ENCODE measurements at places on chromosomes 2 and 18. TPM values are rescaled to one million over a fixed set of nuclear protein-coding genes. Genes with fewer than 3 reads are reported as not detected.

Gene PAIP2B
- 2.0 TPM for total RNA-seq

- peak; percentile 31 for DNase-seq
Observed at GRCh38 chr18:3998698-3999333, 456.3 kb downstream of the DLGAP1 start.

DNA sequence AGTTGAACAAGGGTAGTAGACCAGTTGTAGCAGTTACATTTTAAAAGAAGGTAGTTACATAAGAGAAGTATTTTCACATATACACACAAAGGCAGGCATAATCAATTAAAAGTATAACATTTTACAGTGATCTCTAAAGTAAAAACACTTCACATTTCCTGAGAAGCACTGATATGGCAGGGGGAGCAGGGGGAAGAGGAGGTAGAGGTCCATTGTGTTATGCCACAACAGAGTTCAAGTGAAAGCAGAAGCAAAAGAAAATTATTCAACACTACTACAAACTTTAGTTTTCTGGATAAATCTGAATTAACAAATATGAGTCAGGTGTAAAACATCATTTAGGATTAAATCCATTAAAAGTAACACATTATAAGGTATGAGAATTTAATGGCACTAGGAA is 38.4 kb downstream of the ROCK1 start:
- DNase-seq: no peak

- no peak for DNase-seq
Observed at GRCh38 chr2:198102856-198103255, 298.5 kb downstream of the PLCL1 start.

Gene SRD5A2
- total RNA-seq: not detected

Gene PTPN4
- total RNA-seq: 48.7 TPM

Gene SERPINB11
- total RNA-seq: not detected

- peak; percentile 98 for DNase-seq
Observed at GRCh38 chr2:65367524-65367923, 64.9 kb downstream of the SPRED2 start.

GRCh38 chr2:227413371-227413770 is 25.6 kb upstream of the SCYGR1 start:
- no peak for DNase-seq

- no peak for DNase-seq
Observed at GRCh38 chr2:95354469-95354901, 48.0 kb upstream of the FAHD2A start.

Gene BOLL
- not detected for total RNA-seq

Gene AKAIN1
- total RNA-seq: not detected

DNA sequence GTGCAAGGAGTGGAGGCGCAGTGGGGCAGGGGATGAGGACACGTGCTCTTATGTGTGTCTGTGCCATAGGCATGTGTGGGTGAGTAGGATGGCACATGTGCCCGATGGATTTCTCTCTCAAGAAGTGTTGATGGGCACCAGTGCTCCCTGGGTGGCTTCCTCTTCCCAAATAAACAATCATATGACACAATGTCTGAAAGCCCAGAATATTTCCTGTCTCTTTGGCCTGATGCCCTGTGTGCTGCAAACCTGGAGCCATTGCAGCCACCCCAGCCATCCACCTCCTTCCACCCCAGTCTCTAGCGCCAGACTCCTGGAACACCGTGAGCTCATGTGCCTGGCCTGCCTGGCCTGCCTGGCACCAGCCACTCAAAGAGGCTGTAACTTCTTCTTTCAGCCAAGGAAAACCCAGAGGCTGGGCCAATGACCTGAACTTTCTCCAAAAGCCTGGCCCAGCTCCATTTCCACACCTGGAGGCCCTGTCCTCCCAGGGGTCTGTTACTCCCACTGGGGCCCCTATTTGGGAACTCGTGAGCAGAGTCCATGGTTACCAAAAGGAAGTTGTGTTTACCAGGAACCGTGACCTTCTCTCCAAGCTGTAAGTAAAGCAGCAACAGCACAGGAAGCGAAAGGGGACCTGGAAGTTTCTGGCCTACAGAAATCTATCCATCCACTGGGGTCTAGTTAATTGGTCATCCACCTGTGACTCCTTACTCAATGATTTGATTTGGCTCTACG is 9.5 kb upstream of the ZBTB7C start:
- no peak for DNase-seq

DNA sequence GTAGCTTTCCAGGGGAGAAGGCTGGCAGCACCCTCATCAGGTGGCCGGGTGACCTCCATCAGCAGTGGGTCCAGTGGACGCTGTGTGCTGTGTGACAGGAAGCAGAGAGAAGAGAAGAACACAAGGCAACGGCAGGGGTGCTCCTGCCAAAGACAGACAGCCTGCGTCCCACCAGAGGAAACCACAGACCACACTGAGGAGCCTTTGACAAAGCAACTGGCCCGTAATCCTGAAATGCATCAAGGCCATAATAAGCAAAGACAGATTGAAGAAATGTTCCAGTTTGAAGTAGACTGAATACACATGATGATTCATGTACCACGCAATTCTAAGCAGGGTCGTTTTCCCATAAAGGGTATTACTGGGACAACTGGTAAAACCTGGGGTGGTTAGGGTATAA is 172.4 kb downstream of the FBXO15 start:
- no peak for DNase-seq

Gene DNAH7
- total RNA-seq: 1.0 TPM

Gene CRIM1
- 387 TPM for total RNA-seq

GRCh38 chr2:140880573-140880972 is 1250.2 kb downstream of the LRP1B start:
- DNase-seq: no peak

Gene CCDC148
- total RNA-seq: 2.1 TPM

- no peak for DNase-seq
Observed at GRCh38 chr2:186592137-186592875, 2.5 kb downstream of the ITGAV start.

DNA sequence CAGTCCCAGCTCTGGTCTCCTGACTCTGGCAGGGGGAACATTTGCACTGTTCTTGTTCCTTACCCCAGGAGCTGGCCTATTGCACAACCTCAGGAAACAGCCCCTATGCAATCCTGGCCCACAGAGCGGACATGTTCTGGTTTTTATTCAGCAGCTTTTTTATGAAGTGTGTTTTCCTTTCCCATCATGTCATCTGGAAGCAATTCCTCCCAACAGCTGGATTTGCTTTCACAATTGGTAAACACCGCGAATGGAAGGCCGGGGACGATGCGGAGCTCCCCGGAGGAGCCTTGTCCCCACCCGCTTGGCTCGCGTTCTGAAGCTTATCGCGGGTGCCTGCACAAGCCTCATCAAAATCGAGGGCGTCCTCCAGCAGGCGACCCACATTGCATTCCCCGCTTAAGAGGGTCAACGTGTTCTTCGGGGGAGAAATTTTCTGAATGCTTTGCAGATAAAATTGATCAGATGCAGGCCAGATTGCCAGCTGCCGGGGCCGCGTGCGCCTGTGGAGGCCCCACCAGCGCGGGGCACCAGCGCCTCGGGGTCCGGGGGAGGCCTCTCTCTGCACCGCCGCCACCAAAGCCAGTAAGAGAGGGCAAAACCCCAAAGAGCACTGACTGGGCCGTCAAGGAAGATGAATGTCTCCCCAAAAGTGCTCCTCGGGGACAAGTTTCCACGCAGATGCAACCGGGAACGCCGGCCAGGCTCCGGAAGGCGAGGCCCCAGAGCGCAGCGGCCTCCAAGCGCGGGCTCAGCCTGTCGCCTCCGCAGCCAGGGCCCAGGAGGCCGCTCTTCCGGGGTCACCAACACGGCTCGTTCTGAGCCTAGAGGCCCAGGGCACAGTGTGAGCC is 60.3 kb upstream of the SP3 start:
- no peak for DNase-seq

DNA sequence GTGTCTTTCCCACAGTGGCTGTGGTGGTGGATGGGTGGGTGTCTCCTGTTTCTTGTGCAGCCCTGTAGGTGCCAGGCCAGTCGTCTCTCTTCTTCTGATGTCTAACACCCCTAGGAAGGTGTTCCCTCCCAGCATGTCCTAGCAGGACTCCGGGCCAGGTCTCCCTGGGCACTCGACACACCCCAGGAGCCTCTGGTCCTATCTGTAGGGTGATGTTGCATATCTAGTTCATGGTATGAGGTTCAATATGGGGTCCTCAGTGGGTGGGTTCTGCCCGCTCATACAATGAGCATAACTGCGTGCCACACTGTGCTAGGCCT is 14.4 kb downstream of the NGEF start:
- DNase-seq: no peak

Gene UGT1A1
- total RNA-seq: 0.17 TPM

Gene MATN3
- total RNA-seq: 4.8 TPM

DNA sequence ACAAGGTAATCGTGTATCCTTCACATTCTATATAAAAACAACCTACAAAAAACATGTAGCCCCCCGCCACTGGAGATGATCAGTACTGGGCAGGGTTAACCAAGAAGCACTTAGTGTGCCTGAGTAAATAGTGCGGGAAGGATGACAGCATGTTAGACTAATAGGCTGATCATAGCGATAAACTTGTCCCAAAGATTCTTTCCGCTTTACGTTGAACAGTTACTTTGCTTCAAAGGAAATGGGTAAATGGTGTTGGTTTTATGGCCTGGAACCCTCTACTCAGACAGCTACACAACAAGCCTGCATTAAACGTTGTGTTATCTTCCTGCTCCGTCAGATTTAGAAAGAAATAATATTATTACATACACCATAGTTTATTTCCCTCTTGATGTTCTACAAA is 67.7 kb downstream of the CTAGE1 start:
- DNase-seq: no peak

DNA sequence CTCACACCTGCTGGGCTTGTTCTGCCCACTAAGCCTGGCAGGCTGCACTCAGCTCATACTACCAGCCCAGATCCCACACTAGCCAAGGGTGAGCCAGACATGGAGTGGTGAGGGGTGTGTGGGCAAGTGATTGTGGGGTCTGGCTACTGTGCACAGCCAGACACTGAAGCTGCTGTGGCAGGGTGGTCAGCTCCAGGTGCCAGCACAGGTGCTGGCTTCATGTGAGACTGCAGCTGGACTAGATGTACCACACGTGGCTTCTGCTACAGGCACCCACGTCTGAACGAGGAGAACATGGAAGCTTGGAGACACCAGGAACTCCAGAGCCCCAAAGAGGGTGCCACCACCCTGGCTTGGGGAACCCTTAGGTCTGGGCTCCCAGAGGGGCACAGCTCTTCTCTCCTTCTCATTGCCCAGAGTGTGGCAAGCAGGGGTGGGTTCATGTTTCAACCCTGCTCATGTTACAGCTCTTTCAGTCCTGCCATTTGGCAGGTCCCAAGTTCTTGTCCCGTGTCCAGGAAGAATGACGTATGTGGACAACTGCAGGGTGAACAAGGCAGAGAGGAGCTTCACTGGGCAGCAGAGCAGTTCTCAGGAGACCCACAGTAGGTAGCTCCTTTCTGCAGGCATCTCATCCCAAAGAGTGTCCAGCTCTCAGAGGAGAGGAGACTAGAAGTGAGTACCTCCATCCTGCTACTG is 1624.2 kb upstream of the TMEFF2 start:
- no peak for DNase-seq

Gene MC2R
- total RNA-seq: not detected

- DNase-seq: peak; percentile 99
Observed at GRCh38 chr18:22551536-22552151, 133.9 kb upstream of the CTAGE1 start.

- DNase-seq: no peak
Observed at GRCh38 chr2:81895620-81896250, 1591.2 kb upstream of the LRRTM1 start.

DNA sequence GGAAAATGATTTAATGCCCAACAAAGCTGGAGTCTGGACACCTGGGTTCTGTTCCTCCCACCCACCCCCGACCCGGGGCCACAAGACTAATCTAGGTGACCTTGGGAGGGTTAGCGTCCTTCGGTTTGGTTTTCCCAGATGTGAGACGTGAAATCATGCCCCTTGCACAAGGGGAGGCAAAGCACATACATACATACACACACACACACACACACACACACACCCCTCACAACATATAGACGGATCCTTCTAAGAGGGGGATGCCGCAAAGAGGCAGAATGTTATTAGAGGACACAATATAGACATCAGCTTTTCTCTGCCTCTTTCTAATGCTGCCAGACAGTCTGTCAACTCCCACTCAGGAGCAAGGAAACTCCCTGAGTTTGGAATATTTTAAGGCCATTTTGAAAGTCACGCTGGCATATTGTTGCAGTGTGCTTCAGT is 616 bp upstream of the RBMS1 start:
- peak; percentile 22 for DNase-seq

Gene GPBAR1
- total RNA-seq: 0.49 TPM

Gene SELENOI
- 51.7 TPM for total RNA-seq

Gene GREB1L
- total RNA-seq: 1.7 TPM

DNA sequence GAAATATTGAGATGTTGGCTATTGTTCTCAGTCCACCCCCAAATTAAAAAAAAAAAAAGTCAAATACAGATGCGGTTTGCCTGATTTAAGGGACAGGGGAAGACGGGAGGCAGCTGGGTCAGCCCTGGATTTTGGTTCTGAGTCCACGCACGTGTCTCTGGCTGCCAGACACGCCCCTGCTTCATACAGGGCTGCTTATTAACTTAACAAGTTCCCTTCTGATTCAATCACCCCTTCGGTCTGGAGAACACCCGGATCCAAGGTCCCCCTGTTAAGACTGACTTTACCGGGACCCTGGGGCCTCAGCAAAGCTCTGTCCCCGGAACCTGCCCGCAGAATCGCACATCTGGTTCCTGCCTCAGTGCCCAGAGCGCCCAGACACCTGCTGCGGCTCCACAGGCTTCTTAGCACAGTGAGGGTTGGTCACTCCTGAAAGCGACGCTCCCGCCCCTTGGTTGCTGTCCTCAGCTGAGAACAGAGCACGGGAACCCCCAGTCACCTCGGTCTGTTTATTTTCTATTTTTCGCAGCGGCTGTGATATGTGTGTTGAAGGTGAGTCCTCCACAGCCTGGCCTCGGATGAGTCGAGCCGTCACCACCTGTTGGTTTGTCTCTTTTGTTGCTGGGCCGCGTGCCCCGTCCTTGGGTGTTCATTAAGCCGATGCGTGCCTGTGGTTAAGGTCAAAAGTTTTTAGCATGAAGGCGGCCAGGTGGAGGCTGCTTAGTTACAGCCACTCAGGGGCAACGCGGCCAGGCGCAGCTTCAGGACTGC is 57.2 kb downstream of the RTP5 start:
- no peak for DNase-seq

DNA sequence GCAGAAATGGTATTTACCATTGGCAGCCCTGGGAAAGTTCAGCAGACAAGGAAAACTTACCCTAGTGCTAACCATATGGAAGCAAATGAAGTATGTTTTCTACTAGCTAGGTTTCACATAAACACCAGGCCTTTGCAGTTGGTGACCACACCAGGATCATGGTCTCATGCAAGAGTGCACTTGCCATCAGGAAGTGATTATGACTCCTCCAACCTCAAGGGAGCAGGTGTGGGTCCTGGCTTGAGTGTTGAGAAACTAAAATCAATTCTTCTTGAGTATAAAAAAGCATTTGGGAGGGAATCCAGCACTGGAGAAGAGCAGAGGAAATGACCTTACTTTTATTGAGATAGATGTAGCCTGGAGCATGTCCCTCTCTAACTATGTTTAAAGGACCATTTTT is 56.8 kb upstream of the SPAG16 start:
- DNase-seq: peak; percentile 54

Gene HTR2B
- not detected for total RNA-seq

Gene LRRTM4
- not detected for total RNA-seq

All from mammary epithelial cell (primary cell).